ENCODE measurements at places on chromosomes 6 and 20. TPM values are rescaled to one million over a fixed set of nuclear protein-coding genes. Genes with fewer than 3 reads are reported as not detected.

Gene SLC17A9
- 7.7 TPM for total RNA-seq

Gene LAMA2
- total RNA-seq = 5.1 TPM

DNA sequence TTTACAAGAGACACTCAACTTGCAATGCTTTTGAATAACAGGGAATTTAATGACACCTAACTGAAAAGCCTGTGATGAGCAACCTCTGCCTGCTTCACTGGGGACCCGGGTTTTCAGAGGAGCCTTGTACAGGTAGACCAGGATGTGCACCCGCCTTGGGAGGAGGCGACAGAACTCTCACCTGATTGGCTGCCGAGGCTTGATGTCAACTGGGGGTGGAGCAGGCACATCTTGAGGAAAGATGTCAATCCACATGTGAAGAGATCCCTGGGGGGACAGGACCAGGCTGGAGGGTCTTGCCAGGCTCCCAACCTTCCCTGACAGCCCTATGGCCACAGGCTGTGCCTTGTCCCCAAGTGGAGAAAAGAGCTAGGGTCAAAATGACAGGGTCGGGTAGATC lies 19.8 kb downstream of the ERGIC3 start:
- no peak for DNase-seq

DNA sequence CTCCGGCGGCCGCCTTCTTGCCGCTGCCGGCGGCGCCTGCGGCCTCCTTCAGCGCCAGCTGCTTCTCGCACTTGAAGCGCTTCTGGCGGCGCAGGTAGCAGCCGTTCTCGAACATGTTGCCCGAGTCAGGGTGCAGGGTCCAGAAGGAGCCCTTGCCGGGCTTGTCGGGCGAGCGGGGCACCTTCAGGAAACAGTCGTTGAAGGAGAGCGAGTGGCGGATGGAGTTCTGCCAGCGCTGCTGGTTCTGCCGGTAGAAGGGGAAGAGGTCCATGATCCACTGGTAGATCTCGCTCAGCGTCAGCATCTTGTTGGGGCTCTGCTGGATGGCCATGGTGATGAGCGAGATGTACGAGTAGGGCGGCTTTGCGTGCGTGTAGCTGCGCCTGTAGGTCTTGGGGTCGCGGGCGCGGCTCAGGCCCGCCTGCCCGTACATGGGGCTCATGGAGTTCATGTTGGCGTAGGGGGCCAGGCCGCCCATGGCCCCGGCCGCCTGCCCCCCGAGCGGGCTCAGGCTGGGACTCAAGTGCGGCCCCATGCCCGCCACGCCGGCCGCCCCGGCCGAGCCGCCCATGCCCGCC lies 1.9 kb downstream of the FOXA2 start:
- DNase-seq = peak; percentile 67

- no peak for DNase-seq
These were observed 18.1 kb upstream of the NOL4L start for GRCh38 chr20:32603046-32603726.

All from pancreas (tissue), 10 donors.